NCI-H2171 treated with DMSO at 0.1 percent for 48 hours (cell line): ENCODE measurements at places on chromosomes 3 and 15.
A peak's percentile ranks its signal among the peaks of the same experiment; 100 is the strongest.

GRCh38 chr3:188458756-188459155 lies 304.8 kb downstream of the LPP start:
- DNase-seq = no peak

GRCh38 chr3:180295811-180296210 lies 259.1 kb upstream of the PEX5L start:
- DNase-seq = no peak

GRCh38 chr3:117308756-117309155 lies 599.2 kb downstream of the TUSC7 start:
- no peak for DNase-seq

DNA sequence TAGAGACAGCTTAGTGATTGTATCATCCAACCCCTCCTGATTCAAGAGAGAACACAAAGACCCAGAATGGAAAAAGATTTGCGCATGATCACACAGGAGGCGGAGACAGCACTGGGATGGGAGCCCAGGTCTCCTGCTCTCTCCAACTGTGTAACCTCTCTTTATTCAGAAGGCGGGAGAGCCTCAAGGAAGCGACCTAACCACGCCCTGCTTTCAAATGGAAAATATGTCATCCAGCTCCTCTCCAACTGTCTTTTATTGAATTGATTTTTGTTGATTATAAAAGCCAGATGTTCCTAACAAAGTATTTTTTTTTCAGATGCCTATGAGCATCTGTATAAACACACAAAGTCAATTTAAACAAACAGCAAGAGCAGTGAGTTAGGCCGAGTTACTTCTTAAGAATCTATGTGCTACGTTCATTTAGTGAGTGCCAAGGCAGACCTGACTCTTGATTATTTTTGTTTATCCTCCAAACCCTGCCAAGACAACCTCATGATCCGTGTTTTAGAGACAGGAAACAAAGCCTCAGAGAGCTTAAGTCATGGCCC lies 74.5 kb downstream of the BFSP2 start:
- DNase-seq = peak; percentile 67

- no peak for DNase-seq
Measured at GRCh38 chr3:69352305-69353087, 33.4 kb downstream of the FRMD4B start.

DNA sequence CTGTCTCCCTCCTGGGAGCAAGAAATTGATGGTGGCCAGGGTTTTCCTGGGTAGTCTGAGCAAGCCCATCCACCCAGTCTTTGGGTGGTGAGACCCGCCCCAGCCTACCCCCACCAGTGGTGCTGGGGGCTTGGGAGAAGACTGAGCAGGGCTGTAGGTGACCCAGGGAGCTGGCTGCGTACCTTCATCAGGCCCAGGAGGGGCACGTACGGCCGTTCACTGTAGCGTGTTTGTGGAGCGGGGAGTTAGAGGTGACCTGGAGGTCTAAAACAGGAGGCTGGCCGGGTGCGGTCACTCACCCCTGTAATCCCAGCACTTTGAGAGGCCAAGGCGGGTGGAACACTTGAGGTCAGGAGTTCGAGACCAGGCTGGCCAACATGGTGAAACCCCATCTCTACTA lies 11.5 kb downstream of the LOXL1 start:
- no peak for DNase-seq

DNA sequence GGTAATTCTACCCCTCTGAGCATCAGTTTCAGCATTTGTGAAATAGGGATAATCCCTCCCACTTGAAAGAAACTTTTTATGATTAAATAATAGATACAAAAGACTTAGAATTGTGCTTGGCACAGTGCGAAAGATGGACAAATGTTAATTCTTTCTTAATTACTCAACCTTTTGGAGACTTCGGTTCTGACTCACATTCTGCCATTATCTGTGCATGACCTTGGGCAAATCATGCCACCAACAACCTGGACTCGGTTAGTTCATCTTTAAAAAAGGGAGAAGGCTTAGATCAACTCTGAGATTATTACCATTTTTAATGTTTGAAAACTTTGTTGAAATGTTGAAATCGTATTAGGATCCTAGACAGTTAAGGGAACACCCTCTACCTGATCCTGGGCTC lies 40.6 kb upstream of the POLR2M start:
- DNase-seq = no peak

DNA sequence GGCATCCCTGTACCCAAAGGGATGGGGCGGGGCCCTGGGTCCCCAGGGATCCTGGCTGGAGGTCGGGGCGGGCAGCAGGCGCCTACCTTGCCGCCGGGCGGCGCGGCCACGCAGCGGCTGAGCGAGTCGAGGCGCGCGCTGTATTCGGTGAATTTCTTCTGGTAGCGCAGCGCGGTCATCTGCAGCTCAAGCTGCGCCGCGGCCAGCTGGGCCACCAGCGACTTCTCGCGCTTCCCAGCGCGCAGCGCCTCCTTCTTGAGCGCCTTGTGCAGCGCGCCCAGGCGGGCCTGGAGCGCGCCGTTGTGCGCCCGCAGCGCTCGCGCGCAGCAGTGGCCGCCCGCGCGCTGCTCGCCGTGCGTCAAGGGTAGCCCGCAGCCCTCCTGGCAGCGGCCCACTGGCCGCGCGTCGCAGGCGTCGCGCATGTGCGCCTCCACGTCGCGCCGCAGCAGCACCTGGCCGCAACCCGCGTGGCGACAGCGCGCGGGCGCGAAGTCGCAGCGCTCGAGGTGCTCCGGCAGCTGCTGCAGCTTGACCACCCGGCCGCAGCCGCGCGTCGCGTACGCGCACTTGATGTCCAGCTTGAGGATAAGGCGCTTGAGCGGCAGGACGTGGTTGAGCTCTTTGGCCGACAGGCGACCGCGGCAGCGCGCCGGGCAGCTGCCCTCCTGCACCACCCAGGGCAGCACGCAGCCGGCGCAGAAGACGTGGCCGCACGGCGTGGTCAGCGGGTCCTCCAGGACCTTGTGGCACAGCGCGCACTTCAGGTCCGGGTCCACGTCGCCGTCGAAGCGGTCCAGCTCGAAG lies 522 bp downstream of the PDZRN3 start:
- DNase-seq = no peak

GRCh38 chr3:157515398-157515797 lies 12.2 kb upstream of the VEPH1 start:
- no peak for DNase-seq

DNA sequence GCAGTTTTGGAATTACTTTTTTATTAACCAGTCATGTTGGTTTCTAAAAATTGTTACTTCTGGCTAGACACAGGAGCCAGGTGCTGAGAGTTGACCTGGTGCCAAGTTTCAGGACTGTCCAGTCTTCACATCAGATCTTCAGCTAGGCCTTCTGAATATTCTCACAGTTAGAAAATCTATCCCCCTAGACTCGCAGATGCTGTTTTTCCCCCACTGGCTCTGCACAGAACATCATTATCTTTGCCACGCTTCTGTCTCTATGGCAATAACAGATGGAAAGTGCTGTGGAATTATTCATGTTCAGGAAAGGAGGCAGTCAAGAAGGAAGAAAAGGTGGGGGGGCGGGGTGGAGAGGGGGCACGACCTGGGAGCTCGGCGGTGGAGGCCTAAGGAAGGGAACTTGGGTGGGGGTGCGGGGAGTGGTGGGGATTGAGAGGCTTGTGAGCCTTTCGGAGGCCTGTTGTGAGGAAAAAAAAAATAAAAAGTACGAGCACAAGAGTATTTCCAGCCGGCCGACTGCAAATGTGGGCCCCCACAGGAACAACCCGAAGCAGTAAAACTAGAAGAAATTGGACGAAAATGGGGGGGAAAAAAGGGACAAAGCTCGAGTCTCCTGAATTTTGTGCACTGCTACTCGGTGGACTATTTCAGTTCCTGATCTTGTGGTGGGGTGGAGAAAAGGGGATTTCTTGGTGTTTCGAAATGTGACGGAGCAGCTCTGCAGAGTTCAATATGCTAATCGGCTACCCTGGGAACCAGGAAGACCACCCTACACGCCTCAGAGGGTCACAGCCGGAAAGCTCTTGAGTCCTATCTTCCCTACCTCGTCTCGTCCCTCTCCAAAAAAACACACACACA lies 1.5 kb upstream of the SKIL start:
- DNase-seq = peak; percentile 87

DNA sequence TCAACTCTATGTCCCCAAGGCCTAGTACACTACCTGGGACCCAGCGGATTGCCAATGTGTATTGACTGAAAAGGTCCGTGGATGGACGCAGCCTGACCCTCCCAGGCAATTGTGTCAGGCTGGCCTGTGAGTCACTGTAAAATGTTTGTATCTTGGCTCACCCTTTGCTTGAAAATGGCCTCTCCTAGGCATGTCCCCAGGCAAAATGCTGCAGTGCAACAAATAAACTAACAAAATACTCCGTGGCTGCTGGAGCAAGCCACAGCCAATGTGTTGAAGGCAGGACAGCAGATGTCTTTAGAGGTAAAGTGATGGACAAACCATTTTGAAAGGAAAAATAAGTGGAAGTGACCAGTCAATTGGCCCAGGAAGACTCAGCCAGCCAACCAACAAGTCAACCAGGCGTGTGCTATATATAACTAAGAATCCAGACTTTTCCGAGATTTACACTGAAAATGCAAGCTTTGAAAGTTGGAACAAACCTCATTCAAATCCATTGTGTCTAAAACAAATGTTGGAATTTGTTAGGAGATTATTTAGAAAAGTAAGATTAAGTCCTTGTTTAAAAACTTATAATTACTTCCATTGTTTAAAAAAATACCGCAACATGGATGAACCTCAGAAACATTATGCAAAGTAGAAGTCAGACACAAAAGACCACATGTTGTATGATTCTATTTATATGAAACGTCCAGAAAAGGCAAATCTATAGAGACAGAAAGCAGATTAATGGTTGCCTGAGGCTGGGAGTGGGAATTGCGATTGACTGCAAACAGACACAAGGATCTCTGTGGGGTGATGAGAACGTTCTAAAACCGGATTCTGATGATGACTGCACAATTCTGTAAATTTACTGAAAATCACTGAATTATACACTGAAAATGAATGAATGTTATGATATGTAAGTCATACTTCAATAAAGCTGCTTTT lies 191.2 kb downstream of the TLE3 start:
- DNase-seq = no peak

GRCh38 chr3:114551770-114552526 lies 258.1 kb downstream of the TIGIT start:
- DNase-seq = no peak

DNA sequence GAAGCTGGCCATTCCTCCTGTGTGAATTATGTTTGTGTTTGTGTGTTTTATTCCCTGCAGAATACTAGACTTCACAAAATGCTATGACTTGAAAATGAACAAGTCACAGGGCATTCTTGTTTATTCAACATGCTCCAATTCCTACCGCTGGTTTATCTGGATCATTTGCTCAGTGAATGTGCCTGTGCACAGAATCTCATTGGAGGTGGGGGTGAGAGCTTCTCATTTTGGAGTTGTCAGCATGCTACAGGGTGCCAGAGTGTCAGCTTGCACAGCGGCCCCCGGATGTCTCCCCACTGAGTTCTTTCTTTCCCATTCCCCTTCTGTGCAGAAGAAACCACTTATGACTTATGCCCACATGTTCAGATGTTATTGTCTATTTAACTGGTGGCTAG lies 428.7 kb downstream of the ROBO2 start:
- DNase-seq = peak; percentile 64

DNA sequence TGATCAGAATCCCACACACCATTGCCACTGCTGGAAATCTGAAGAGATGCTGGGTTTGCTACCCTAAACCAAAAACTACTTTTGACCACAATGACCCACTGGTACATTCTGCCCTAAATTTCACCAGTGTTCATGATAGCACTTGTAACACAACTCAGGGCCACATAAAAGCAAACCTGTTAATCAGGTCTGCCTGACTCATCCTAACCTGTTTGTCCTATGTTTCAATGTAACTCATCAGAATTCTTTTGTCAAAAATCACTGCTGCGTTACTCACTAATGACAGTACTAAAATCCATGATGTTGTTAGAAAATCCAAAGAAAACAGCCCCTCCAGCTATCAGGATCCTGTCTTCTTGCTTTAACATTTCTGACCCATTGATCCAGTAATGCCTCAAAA lies 55.6 kb upstream of the XCR1 start:
- DNase-seq = no peak

DNA sequence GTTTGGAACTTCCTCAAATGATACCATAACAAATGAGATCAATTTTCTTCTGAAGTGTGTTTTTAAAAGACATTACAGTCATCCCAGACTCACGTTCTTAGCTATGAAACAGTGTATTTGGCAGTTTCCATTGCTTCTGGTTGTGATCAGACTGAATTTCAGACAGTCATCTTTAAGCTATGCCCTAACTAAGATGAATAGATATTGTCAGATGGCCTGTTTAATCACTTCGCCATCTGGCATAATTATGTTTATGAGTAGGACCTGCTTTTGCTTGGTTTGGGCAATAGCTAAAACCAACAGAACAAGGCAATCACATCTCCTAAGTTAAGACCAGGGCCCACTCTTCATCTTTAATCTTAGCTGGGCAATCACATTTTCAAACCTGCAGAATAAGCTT lies 313.1 kb downstream of the SV2B start:
- DNase-seq = peak; percentile 93

GRCh38 chr3:46660003-46660402 lies 33.5 kb downstream of the ALS2CL start:
- peak; percentile 1 for DNase-seq

- no peak for DNase-seq
Measured at GRCh38 chr3:79085171-79085570, 682.6 kb downstream of the ROBO1 start.

GRCh38 chr3:165197481-165197800 lies 1.3 kb upstream of the SLITRK3 start:
- no peak for DNase-seq

DNA sequence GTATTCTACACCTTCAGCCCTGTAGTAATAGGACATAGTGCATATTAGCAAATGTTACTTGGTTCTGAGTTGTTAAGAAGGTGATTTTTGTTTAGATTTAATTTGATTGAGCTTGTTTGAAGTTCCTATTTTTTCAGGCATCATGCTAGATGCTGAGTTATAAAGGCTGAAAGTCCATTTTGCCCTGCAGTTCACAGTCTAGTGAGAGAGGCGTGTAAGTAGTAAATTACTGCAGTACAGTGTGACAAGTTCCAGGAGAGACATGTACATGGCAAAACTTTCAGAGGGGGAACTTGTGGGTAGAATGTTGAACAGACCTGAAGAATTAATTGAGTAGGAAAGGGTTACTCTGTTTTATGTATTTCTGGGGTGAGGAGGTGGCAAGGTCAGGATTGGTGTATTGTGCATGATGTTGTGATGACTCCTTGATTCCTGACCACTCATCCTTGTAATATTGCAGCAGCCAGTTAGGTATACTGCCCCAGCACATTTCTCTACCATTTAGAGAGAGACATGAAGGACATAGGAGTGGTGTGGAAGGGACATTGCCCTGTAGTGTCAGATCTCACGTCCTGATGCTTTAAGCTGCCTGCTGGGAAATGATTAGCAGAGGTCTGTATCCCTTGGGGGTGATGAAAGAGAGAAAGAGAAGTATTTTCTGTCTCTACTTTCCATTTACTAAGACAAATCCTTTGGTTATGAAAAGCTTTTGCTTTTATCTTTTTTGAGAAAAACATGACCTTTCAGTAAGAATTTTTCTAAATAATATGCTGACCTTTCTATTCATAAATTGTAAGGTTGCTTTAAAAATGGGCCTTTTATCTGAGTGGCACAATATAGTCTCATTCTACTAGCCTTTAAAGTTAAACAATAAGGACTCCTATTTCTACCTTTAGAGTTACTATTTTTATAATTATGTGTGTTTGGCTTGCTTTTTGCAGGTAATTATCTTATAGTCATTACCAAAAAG lies 16.9 kb downstream of the SACM1L start:
- DNase-seq = no peak
